ENCODE measurements at places on chromosomes 2 and 18.

DNA sequence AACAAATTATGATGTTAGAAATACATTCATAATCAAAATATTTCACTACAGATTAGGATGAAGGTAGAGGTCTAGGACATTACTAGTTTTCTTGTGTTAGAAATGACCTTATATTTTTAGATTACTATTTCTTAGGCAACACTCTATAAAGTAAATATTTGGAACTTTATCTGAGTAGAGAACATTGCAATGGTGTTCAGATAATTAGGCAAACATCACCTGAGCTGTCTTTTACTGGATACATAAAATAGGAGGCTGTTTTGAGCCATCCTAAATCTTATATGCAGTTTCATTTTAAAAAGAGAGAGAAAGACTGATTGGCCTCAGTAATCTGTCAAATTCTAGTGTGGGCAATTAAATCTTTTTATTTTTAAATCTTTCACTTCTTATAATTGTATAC is 304.6 kb downstream of the ARHGAP15 start:
- DNase-seq = no peak

DNA sequence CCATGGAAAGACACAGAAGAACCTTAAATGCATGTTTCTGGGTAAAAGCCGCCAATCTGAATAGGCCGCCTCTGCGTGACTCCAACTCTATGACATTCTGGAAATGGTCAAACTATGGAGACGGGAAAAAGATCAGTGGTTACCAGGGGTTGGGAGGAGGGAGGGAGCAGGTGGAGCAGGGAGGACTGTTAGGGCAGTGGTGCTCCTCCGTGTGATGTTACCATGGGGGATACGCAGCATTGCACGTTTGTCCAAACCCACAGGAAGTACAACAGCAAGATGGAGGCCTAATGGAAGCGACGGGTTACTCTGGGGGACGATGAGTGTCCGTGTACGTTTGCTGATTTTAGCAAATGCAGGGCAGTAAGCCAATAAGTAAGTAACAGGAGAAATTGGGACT is 17.2 kb downstream of the TMEM18 start:
- no peak for DNase-seq

- DNase-seq = peak; percentile 96
Measured at GRCh38 chr2:12702168-12703121, 14.3 kb upstream of the TRIB2 start.

- DNase-seq = no peak
Measured at GRCh38 chr2:241025639-241026038, 27.2 kb downstream of the SNED1 start.
